ENCODE measurements at places on chromosomes 4 and X.

DNA sequence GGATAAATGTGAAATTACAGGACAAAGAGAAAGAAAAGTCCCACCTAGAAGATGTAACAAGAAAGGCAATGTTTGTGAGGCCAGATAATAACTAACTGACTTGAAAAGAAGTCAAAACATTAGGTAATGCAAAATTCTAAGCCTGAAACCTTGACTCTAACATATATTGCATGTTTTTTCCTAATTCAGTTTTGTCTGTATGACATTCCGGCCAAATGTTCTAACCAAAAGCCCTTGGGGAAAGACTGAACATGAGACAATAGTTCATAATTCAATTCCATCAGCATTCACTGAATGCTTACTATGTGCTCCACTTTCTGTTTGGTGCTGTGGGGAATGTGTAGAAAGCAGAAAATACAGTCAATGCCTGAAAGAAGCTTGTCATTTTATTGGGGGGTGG is 84.8 kb upstream of the PLAC1 start:
- DNase-seq: no peak

DNA sequence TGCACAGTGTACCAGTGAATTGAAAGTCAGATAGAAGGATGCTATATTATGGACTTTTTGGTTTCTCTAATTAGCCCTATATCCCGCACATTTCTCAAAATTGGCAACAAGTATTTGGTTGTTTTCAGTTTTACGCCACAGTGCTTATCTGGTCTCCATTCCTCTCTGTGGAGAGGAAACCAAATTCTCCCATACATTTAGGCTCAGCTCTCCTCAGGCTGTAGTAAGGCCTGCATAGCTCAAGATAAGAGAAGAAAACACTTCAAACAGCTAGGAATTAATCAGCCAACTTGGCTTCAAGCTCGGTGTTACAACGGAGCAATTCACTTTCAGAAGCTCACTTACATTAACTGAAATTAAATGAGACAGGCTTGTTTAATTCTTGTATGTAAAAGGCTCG is 263.2 kb downstream of the PDHA2 start:
- DNase-seq: no peak

GRCh38 chrX:10280071-10280470 is 123.3 kb downstream of the CLCN4 start:
- DNase-seq: no peak

- no peak for DNase-seq
Measured at GRCh38 chr4:93828995-93829819, 654 bp downstream of the ATOH1 start.

DNA sequence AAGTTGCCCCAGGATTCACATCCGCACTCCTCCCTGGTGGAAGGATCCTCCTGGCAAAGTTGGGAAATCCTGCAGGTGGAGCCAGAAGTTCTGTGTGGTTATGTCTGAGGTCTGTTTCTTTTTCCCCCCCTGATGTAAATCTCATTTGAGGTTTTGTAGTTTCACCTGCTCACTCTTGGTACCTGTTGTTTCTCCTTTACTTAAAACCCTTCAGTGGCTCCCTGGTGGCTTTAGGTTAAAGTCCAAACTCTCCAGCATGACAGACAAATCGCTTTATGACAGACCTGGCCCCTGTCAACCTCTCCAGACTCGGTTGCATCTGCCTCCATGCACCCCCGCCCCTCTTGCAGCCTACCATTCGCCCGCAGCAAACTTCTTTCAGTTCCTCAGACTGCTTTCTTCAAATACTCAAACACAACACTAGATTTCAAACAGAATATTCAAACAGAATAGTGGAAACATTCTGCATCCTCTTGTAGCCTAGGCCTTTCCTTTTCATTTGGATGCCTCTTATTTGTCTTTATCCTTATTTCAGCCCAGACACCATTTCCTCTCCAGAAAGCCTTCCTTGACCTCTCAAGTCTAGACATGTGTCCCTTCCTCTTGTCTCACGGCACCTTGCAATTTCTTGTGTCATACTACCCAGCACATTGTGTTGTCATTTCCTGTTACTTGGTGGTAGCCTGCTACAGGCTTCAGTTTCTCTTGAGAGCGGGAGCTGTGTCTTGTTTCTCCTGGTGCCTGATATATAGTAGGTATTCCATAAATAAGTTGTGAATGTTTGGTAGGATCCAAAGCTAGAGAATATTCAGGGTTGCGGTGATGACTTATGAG is 24.8 kb downstream of the IL13RA1 start:
- no peak for DNase-seq

- no peak for DNase-seq
Measured at GRCh38 chr4:147103403-147103946, 157.8 kb upstream of the TTC29 start.

GRCh38 chr4:48197643-48198237 is 63.7 kb upstream of the TXK start:
- no peak for DNase-seq

DNA sequence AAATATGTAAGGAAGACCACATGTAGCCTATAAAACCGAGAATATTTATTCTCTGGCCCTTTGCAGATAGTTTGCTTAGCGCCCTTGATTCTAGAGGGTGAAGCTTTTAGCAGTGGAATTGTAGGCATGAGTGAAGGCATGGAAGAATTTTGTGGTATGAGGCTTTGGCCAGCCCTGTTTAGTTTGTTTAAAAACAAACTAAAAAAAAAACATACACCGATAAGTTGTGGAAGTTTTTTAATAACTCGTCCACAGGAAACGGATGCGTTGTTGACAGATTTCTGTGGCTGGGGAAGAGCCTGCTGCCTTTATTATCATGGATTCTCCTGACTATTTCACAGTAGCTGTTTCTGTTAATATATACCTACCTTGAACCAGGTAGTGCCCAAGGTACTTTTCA is 194.7 kb upstream of the LNX1 start:
- DNase-seq: no peak

- DNase-seq: no peak
Measured at GRCh38 chrX:39725928-39726619, 371.7 kb downstream of the BCOR start.

GRCh38 chrX:15143050-15143824 is 126.6 kb downstream of the ASB9 start:
- DNase-seq: peak; percentile 26

DNA sequence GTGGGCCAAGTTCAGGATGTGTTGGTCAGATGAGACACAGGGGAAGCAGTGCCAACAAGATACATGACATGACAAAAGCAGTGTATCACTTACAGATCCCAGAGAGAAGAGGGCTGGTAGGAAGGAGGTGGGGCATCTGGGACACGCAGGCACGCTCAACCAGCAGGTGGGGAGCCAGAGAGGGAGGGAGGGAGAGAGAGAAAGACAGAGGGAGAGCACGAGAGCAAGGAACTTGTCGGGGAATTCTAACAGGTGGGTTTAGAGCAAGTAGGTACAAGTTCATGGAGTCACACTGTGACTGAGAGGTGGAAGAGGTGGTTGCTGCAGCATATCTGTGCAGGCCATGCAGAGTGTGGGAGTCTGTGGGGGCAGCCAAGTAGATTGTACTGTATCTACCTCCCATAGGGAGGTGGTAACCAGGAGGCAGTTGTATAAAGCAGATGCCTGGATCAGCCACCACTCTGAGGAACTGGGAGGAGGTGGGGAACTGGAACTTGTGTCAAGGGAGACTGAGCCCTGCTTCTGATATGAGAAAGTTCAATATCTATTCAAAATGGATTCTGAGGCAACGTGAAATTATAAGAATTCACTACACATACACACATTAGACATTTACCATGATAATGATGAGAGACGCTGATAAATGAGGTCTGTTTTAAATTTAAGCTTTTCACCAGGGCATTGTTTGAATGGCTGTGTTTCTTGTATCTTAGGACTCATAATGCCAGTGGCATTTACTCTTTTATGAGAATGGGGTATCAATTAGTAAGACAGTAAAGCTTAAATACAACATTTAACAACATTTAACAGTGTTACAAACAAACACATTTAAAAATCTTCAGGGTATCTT is 43.7 kb downstream of the BBS12 start:
- DNase-seq: no peak

GRCh38 chr4:25489253-25489797 is 112.3 kb downstream of the ANAPC4 start:
- DNase-seq: no peak

DNA sequence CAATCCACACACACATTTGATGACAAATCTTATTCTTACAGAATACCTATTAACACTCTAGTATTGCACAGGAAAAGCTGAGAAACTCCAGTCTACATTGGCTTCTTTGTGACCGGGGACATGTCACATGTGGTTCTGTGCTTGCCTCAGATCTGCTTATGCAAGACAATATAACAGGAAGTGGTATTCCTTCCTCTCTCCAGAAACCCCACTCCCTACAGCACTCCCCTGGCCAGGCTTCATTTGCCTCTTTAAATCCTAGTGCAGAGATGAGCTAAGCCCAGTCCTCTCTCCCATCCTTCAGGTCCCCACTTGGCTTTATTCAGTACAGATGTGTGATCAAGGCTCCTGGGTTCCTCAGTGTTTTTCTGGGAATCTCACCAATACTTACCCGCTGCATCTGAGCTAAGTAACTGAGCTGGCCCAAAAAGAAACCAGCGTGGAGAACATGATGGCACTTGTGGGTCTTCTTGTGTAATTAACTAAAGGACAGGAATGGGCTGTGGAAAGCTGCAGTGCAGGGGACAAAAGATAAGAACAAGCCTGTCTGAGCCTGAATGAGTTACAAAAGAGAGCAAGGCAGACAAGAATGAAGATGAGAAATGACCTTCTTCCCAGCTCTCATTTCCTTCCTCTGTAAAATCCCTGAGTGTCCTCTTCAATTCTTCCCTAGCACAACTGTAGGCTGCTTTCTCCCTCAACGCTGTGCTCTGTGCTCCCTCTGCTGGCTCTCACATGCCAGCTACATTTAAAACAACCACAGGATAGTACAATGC is 105.6 kb downstream of the HNRNPD start:
- DNase-seq: peak; percentile 9

DNA sequence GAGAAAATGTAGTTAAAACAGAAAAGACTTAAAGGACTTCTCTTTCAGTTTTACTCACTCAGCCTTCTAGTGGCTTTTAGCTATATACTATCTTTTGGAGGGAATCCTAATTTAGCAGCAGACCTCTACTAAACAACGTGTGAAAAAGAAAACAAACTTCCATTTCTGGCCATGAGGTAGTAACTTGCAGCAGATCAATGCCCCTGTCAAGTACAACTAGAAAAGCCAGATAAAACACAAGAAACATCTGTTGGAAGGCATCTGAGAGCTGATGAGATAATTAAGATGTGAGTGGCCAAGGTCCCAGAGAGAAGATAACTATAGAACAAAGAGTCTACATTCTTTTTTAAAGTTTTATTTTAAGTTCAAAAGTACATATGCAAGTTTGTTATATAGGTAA is 101.7 kb downstream of the CORIN start:
- DNase-seq: no peak

DNA sequence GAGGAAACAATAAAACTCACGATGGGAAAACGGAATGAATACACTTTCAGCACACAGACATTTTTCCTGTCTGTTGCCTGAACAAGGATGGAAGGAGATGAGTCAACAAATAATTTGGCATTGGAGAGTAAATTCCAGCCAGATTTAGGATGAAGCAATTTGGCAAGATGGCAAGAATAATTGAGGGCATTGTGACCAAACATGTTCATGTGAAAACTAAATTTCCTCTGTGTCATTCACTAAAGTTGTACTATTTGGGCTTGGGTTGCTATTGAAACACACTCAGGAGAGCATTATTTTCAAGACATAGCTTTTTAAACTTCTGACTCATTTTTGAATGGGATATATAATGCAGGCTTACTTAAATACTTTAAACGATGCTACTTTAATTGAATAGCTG is 1614.4 kb downstream of the PCDH19 start:
- DNase-seq: no peak

DNA sequence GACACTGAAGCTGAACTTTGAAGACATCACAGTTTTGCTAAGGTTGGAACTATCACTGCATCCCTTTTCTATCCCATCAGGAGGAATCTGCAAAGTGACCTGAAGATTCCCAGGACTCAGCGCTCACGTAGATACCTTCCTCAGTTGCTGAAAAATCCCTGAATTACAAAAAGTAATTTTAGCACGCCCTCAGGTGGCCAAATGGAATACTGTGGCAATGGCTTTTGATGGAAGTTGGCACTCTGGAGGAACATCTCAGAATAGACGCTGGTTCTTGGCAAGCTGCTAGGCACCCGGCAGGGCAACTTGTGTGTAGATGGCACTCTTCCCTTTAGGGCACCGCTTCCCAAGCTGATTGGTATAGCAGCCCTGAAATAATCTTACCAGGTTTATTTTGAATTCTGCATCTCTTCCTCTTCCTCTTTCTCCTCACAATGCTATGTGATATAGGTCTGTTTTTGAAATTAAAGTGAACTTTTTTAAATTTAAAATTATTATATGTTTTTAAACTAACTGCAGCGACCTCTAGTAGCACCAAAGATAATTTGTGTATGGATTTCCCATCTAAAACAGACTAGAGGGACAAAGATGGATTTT is 16.3 kb upstream of the ESX1 start:
- no peak for DNase-seq

DNA sequence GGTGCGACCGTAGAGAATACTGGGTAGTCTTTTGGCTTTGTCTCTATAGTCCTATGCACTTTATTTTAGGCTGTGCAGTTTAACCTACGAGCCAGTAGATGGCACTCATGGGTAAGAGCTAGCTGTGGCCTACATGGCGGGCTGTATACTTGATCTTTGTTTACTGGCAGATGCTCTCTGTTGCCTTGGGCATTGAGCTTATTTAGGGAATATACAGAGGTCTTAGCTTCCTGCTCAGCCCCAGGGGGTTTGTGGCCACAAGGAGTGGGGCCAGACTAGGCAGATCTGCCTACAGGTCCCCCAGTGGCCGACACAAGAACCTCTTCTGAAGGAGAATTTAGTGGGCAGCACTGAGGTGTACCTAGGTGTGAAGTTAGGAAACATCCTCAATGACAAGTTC is 227.6 kb upstream of the HDX start:
- no peak for DNase-seq

- no peak for DNase-seq
Measured at GRCh38 chr4:17846266-17846665, 35.5 kb downstream of the NCAPG start.

GRCh38 chrX:24395775-24396174 is 35.3 kb downstream of the SUPT20HL1 start:
- DNase-seq: peak; percentile 2
